ENCODE measurements at places on chromosomes 1 and 21. TPM values are rescaled to one million over a fixed set of nuclear protein-coding genes. Genes with fewer than 3 reads are reported as not detected.

The HCRTR1 gene
- total RNA-seq = 0.26 TPM

The FCRL2 gene
- total RNA-seq = 0.11 TPM

GRCh38 chr1:180041582-180041981 lies 87.0 kb downstream of the CEP350 start:
- ATAC-seq = no peak

DNA sequence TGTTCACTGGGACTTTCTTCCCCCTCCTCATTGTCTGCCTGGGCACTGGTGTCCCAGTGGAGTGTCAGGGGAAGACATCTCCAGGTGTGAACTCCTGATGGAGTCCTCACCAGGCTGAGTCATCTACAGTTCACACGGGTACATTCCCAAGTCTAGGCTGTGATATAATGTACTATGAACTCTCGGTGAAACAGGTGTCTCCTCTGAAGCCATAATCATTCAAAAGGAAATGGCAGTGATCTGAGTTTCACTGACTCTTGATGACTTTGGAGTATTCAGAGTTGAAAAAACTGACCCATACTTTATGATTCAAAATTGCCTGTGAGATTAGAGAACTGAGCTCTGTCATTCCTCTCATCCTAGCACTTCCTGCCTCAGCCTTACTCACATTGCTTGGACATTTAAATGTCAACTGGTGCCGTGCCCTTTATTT lies 9.1 kb downstream of the LAMC2 start:
- no peak for ATAC-seq

DNA sequence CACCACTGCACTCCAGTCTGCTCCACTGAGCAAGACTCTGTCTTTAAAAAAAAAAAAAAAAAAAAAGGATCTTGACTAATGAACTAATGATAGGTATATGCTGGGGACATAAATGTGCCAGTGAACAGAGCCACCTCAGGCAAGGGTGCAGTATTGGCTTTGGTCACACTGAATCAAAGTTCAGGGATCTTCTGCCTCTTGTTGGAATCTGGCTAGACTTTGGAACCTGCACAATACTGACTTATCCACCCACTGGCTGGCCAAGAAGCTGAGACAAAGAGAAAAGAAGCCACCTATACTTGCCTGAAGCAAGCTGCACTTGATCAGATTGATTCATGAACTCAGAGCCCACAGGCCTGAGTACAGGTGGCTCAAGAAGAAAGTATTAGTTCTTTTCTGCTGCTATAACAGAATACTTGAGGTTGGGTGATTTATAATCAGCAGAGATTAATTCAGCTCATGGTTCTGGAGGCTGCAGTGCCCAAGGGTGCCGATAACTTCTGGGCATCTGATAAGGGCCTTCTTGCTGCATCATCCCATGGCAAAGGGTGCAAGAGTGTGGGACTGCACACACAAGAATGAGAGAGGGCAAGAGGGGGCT lies 172.0 kb downstream of the FGGY start:
- no peak for ATAC-seq

DNA sequence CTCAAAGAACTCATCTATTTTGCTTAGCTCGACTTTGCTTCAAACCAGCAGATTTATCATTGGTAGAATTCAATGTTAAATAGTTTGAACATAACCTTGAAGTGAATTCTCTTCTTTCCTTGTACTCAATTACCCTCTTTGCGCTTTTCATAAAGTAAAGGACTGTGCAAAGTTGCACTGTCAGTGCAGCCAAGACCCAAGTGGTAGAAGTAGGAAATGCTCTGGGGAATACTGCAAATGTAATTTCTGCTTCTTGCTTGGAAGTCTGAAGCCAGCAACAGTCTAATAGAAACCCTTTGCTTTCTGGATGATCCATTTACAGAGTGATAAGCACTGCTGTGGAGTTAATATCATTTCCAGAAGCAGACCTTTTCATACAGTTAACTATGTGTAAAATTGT lies 936.7 kb upstream of the TMPRSS15 start:
- no peak for ATAC-seq

GRCh38 chr21:41729701-41730366 lies 37.0 kb downstream of the RIPK4 start:
- ATAC-seq = no peak

All from motor neuron (in vitro differentiated cells).